ENCODE measurements at places on chromosomes 13 and 19. TPM values are rescaled to one million over a fixed set of nuclear protein-coding genes. Genes with fewer than 3 reads are reported as not detected.

DNA sequence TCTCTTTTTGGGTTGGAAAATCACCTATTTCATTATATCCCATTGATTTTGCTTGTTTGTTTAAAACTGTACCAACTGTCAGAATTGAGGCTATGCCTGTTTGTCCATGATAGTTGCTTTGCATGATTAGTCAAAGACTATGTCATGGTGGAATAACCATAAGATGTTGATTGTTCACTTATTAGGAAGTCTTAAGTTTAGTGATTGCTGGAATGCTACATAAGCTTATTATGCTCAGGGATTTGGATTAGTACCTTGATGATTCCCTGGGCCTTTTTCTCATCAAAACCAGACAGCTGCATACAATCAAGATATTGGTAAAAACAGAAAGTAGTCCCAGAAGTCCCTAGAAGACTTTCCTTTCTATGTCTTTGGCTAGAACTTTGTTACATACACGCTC is 954.7 kb downstream of the PCDH9 start:
- no peak for DNase-seq

The CCDC169 gene
- 1.2 TPM for total RNA-seq

The ZNF574 gene
- 15.6 TPM for total RNA-seq

DNA sequence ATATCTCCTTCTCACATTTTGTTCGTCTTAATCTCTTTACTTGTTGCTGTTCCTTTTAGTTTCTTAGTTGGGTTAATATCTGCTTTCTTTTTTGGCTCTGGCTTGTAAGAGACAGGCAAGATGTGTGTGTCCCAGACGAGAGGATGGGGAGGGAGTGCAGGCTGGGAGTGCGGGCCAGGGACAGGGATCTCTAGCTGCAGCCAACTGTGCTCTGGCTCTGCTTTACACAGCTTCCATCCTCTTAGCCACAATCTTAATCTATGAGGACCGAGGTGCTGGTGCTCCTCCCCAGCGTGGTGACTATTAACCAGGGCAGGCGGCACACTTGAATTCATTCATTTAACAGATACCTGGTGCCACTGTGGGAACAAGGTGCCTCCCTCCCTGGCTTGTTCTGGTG is 70.9 kb upstream of the WASF3 start:
- no peak for DNase-seq

GRCh38 chr19:18657590-18658365 is 20.9 kb downstream of the KLHL26 start:
- peak; percentile 66 for DNase-seq

GRCh38 chr19:42281827-42282762 is 13.0 kb downstream of the CIC start:
- DNase-seq, result no peak

- DNase-seq, result no peak
Observed at GRCh38 chr19:33375837-33376159, 2.3 kb downstream of the CEBPG start.

The KLK15 gene
- total RNA-seq, result 0.28 TPM

- DNase-seq, result no peak
Observed at GRCh38 chr13:109366525-109366924, 419.9 kb downstream of the IRS2 start.

DNA sequence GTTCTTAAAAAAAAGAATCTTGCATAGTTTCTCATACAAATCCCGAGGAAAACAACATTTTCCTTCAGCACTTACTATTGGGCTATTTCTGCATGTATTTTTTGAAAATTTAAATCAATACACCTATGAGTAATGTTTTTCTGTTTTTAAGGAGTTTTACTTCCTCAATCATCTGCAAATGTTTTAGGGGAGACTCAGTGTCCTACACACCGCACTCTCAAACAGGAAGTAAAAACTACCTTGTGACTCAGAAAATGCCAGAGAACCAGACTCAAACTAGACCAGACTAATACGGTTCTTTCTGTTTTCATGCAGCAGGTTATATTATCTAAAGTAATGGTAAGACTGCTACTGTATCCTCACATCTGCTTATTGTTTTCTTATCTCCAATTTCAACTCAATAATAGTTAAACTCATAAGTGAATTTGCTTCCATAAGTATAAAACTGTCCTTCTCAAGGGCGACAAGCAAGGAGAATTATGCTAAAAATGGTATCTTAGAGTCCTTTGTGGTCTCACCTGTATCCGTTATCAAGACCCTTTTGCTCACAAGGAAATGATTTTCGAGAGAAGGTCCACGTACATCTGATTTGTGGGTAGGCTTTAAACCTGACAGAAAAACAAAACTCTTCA is 52.5 kb downstream of the FLT3 start:
- no peak for DNase-seq

GRCh38 chr19:38062959-38063761 is 156.2 kb downstream of the SIPA1L3 start:
- no peak for DNase-seq

The STOML3 gene
- not detected for total RNA-seq

The DHRS12 gene
- total RNA-seq, result 12.7 TPM

DNA sequence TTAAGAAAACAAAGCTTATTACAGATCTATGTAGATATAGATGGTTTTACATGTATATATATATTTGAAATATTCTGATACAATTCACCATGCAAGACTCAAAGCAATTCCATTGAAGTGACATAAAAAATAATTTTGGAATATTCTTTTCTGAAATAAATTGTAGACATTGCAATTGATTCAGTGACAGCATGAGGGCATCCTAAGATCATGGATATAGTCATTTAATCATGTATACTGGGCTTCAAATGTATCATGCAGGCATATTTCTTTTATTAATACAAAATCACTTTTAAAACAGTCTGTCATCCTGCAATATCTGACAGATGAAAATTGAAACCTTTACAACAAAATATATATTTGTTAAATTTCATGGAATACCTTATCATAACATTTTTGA is 286.7 kb upstream of the SLITRK6 start:
- DNase-seq, result no peak

The GAPDHS gene
- total RNA-seq, result not detected

DNA sequence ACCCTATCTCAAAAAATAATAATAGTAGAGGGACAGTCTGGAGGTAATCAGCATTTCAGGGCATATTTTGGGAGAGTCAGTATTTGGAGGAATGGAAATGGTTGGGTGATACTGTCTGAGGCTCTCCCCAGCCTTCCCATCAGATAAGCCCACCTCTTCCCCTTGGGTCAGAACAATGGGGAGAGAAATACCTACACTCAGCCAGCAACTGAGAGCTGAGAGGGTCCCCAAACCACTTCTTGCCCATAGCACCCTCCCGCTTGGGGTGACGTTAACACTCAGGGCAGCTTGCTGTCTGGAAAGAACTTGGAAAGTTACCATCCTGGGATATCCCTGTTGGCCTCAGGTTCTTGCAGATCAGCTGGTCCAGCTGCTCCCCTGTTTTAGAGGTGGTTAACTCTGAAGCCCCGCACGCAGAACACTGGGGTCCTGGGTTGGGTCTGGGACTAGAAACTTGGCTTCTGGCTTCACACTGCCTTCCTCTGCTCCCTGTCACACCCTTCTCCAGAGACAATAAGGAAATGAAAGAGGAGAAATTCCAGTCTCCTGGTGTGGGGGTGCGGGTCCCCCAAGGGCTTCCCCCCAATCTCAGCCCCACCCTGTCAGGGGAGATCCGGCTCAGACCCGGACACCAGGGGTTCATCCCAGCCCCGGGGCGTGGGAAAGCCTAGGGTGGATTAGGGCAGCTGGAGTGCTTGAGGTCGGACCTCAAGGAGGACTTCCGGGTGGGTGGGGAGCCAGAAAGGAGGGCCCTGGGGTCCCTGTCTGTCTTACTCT is 2.5 kb downstream of the FOXA3 start:
- no peak for DNase-seq

The DKKL1 gene
- total RNA-seq, result not detected

The S1PR2 gene
- 2.1 TPM for total RNA-seq

GRCh38 chr13:46124531-46124966 is 19.7 kb upstream of the CPB2 start:
- no peak for DNase-seq

The LHB gene
- 0.74 TPM for total RNA-seq

GRCh38 chr13:109730812-109731335 is 55.5 kb downstream of the IRS2 start:
- DNase-seq, result no peak

DNA sequence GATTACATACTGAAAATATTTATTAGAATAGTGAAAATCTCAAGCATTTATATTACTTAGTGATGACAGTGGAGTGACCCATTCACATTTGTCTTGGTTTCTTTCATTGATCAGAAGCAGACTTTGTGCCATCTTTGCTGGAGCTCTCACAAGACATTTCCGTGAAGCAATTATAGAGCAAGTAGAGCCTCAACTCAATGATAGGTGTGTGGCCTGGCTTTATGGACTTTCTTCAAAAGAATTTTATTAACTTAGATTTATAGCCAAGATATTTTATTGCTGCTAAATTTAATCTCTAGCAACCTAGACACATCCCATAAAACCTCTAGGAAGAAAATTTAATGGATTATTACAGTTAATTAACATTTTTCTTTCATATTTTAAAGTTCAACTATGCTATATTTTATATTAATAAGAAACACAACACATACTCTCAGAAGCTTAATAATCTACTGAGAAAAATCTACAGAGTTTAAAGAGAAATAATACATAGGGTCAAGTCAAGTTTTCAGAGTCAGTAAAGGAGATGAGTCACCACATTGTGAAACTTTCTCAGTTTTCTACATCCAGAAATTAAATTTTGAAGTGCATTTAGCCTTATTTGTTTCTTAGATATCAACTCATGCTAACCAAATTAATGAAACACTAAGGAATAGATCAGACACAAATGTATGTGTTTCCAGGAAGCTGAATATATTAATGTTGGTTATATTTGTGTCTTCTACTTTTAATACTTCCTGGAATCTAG is 160.5 kb downstream of the LACC1 start:
- DNase-seq, result no peak

The SEMA6B gene
- total RNA-seq, result 7.1 TPM

DNA sequence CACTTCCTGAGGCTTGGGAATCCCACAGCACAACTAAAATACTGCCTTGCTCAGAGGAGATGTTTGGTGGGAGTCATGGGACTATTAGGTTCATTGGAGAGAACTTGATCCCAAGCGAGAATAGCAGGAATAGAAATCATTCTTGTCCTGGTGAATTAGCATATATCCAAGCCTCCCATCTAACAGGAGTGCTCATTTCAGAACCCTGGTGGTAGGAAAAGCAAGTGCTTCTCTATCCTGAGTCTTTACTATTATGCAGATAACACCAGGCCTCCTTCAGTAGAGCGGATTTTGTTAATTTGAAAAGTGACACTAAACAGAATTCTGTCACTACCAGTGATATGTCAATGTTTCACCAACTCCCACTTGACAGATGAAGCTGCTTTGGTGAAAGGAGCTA is 199.5 kb downstream of the ATP8A2 start:
- DNase-seq, result no peak

DNA sequence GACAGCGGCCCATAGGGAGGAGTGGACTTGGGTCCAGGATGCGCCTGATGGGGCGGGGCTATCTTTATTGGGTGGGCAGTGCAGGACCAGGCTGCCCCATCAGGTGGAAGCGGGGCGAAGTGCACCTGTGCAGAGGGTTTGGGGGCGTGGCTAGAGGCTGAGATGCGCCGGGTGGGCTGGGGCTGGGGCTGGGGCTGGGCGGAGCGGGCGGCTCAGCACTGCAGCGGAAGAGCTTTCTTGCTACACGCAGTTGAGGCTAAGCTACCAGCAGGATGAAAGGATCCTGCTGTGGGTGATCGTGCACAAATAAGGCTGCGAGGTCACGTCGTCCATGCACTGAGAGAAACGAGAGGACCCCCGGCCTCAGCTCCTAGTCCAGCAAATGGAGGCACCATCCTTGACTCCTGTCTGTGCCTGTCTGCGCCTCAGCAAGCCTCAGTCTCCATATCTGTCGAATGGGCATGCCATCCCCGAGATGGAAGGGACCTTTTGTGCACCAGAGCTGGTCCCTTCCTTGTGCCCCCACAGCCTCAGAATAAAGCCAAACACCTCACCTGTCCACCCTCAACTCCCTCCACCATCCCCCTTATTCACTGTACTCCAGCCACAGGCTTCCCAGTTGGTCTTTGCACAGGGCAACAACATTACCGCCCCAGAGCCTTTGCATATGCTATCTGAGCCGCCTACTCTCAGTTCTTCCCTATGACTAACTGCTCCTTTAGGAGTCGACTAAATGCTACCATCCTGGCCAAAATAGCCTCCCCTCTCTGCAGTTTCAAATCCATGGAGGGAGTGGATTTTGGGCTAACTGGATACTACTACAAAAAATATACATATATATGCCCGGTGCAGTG is 21.0 kb upstream of the HOMER3 start:
- DNase-seq, result no peak

DNA sequence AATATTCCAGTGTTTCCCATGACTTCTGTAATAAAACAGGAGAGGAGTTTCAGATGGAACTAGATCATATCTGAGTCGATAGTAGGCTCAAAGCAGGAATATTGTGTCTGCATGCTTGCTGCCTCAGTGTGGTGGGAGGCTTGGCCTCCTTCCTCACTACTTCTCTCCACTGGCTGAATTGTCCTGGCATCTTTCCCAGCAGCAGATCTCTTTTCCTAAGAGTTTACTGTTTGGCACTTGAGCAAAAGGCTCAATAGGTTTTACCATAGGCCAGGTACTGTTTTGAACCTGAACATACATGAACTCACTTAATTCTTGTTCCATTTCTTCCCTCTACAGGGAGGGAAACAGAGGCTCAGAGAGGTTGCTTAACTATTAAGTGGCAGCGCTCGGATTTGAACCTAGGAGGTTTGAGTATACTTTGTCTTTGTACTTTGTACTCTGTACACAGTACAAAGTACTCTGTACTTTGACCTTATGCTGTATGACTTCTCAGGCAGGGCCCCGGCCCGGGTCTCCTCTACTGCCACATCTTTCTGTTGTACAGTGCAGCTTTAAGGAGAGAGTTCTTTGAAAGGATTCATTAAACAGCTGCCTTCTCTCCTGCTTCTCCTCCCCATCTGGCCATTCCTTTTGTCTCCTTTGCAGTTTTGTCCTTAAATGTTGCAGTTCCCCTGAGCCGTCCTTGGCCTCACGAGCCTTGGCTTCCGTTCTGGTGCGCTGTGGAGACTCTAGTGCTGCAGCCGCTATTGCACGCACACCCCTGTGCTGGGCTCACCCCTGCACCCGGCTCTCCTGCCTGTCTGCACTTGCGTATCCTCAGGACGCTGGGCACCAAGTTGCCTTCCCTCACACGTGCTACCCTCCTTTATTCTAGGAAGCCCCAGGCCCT is 8.1 kb downstream of the B3GLCT start:
- DNase-seq, result peak; percentile 26

DNA sequence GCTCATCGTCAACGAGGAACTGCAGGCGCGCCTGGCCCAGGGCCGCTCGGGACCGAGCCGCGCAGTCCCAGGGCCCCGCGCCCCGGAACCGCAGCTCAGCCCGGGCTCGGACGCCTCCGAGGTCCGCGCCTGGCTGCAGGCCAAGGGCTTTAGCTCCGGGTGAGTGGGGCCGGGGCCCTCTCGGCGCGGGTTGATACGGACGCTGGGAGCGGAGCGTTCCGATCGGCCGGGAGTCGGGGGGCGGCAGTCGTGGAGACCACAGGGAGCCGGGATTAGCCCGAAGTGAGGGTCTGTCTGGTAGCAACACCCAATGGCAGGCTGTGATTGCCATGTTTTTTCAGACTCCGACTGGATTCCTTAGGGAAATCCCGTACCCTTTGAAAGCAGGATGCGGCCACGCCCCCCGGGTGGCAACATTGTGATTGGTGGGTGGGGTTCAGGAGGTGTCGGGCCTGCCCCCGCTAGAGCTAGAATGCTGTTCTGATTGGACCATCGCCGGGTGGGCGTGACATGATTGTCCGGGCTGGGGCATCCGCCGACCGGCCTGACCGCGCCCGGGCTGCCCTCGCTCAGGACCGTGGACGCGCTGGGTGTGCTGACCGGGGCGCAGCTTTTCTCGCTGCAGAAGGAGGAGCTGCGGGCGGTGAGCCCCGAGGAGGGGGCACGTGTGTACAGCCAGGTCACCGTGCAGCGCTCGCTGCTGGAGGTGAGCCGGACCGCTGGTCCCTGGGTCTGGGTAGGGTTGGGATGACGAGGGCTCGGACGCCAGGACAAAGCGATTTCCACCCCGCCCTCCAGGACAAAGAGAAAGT is 11.3 kb downstream of the EPS8L1 start:
- DNase-seq, result peak; percentile 96

All from adrenal gland (tissue), 19 donors.